MG63 (cell line): ENCODE measurements at places on chromosomes 7 and 10.

DNA sequence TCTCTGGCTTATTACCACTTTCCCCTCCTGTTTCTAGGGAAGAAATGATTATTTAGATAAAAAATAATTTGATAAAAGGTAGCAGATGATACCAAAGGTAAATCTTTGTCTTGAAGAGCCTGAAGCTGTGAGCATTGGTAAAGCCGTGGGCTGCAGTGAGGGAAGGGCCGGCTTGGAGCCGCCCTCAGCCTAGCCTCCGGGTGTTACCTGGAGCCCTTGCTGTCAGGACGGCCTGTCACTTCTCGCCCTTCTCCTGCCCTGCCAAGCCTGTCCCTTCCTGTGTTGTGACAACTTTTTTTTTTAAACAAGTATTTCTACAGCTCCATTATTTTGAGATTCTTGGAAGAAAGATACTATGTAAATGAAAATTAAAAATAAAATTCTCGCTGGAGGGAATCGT is 7.0 kb downstream of the CUX1 start:
- no peak for DNase-seq

DNA sequence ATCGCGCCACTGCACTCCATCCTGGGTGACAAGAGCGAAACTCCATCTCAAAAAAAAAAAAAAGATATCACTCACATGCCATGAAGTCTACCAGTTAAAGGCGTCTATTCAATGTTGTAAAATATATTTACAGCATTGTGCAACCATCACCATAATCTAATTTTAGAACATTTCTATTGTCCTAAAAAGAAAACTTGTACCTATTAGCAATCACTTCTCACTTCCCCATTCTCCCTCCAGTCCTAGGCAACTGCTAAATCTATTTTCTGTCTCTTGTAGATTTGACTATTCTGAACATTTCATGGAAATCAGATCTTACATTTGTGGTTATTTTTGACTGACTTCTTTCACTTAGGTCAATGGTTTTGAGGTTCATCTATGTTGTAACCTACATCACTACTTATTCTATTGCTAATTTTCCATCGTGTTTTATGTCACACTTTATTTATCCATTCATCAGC is 25.2 kb upstream of the OTUD1 start:
- no peak for DNase-seq

DNA sequence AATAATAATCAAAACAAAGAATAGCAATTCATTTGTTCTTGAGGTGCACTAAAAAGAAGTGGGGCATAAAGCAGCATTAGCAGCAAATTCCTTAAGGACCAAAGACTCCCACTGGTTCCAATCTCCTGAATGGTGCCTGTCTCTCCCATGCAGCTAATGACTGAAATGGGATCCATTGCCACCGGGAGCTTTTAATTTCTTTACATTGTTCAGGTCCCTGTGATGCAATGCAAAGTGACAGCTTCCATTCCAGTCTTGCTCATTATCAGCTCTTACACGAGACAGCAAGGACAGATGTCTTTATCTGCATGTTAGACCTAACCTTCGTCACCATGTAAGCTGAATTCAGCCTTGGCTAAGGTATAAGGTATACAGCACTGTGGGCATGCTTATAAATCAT is 148.1 kb downstream of the POU6F2 start:
- DNase-seq = no peak

- DNase-seq = no peak
Measured at GRCh38 chr7:142960955-142961512, 1.1 kb downstream of the KEL start.

DNA sequence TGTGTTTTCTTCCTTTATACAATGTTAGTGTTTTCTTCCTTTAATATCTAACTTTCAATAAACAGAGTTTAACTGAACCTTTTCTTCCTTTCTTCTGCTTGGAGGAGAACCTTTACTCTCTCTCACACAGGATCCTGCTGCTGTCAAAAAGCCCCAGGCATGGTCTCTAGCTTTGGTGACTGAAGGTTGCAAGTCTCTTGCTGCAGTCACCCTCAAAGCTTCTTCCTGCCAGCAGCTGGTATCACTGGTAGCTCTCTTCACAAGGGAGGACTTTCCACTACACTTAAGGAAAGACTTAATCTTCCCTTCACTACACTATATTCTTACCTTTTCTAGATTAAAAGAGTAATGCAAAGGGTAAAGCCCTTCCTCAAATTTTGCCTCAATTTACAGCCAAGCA is 153.4 kb downstream of the SGMS1 start:
- no peak for DNase-seq

GRCh38 chr10:75672842-75673241 is 241.4 kb downstream of the LRMDA start:
- DNase-seq = no peak

DNA sequence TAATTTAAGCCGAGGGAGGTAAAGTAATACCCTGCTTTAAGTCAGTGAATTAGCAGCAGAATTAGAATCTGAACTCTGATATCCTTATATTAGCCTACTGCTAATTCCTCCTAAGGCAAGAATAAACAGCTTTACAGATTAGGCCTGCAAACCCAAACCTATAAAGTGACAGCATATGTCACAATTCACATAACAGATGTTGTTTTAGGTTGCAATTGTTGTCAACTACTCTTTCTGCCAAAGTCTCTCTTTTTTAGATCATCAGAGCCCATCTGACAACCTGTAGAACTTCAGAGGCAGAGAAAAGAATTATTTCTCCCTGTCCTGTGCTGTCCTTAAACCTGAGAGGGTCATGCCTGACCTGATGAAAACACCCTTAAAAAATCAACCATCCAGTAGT is 167.2 kb downstream of the PRKG1 start:
- no peak for DNase-seq

GRCh38 chr7:110790992-110791391 is 299.9 kb upstream of the LRRN3 start:
- no peak for DNase-seq

GRCh38 chr10:23818484-23818883 is 379.6 kb downstream of the OTUD1 start:
- no peak for DNase-seq

DNA sequence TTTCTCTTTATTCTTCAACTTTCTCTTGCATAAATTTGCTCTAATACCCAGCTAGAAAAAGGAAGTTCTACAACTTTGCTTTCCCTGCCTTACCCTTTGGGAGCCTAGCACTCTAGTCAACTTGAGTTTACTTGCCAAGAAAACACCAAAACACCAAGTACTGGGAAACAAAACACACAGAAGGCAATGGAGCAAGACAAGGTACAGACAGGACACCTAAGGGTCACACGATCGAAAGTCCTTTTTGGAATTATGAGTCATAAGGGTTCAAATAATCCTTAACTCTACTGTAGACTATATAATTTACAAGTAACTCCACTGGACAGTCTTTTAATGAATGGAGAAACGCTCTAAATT is 42.6 kb upstream of the ANAPC16 start:
- no peak for DNase-seq

DNA sequence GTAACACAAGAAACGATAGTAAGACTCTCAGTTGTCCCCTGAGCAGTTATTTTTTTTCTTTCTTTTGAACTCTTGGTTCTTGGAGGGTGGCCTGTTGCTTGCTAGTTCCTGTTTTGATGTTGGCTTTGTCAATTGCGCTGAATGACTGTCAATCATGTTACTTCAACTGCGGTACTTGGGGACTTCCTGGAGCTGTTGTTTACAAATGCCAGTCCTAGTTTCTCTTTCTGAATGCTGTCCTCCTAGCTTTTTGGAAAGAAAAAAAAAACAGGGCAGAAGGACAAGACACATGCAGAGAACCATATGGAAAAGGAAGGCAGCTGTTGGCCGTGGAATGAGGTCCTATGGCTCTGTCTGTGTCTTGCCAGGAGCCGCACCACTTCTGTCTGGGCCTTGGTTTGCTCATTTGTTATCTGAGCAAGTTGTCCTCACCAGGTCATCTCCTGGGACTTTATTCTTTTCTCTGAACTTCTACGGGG is 7.0 kb upstream of the PDCD4 start:
- no peak for DNase-seq
